ENCODE measurements at places on chromosomes 5 and 9. TPM values are rescaled to one million over a fixed set of nuclear protein-coding genes. Genes with fewer than 3 reads are reported as not detected.

Gene SERINC5
- total RNA-seq, result 89.9 TPM

DNA sequence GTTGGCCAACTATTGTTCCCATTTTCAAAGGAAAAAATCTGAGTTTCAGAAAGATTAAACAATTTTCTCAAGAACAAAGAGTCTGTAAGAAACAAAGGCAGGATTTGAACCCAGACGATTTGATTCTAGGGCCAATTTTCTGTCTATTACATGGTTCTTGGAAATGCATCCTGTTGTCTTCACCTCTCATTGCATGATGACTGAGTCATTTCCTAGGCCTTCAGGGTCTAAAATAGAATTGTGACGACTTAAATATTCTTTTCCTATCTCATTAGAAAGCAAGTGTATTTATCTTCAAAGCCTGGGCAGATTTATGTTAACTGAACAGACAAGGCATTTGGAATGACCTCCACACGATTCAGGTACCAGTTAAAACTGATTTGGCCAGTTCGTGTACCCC is 512.9 kb downstream of the NTRK2 start:
- no peak for DNase-seq

DNA sequence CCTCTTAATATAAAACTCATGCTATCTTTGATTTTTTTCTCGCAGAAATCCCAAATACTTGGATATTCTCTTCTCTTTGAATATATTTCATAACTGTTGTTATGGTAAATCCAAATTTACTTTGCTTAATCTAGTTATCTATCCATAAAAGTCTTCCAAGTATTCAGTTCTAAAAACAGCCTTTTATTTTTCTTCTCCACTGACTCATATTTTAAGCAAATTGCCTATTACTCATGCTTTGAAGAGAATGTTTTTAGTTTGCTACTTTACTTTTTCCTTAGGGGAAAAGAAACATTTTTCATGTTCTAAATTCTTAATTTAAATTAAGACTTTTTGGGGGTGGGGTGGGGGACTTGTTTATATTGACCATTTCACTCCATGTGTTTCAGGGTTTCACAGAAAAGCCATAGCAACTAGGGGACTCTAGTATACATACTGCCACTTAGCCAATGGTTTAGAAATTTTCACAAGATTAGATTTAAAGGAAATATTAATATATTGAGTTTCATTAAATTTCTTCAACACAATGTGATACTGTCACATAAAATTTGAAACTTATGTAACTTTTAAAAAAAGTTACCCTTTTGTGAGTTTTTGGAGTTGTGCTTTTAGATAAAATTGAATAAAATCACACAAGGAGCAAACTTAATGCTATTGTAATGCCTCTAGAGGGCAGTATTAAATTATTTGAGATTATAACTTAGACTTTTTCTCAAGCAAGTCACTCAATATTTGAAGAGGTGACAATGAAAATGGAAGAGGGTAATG is 545.8 kb upstream of the ARRDC3 start:
- no peak for DNase-seq

DNA sequence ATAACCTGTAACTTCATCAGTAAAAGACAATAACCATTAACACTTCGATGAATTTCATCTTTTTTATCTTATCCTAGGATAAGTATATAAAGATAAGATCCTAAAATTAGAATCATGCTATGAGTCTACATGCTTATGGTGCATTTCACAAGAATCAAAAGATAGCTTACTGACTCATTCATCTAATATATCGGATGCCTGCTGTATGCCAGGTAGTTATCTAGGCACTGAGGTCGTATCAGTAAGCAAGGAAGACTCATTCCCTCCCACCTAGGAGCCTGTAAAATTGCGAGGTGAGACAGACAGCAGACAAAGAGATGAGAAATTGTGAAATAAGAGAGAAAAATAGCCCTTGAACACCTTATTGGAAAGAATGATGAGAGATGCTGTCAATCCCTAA is 240.6 kb upstream of the ADAMTSL1 start:
- DNase-seq, result no peak

DNA sequence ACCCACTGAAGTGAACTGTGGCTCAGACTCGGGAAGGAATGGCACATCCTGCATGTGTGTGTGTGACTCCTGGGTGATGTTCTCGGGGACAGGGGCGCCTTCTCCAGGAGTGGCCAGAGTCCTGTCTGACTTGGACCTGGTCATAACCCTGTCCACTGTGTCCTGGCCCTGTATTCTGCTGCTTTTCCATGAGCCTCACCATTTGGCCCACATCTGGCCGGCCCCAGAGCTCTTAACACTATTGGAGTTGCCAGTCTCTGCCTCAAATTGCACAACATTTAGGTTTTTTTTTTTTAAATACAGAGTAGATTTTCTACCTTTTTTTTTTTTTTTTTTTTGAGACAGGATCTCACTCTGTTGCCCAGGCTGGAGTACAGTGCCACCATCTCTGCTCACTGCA is 278.3 kb upstream of the TUT7 start:
- DNase-seq, result no peak

GRCh38 chr5:45372629-45373028 is 323.6 kb downstream of the HCN1 start:
- DNase-seq, result no peak

Gene STRBP
- 29.8 TPM for total RNA-seq

GRCh38 chr9:99058964-99059921 is 45.7 kb upstream of the TGFBR1 start:
- DNase-seq, result no peak

DNA sequence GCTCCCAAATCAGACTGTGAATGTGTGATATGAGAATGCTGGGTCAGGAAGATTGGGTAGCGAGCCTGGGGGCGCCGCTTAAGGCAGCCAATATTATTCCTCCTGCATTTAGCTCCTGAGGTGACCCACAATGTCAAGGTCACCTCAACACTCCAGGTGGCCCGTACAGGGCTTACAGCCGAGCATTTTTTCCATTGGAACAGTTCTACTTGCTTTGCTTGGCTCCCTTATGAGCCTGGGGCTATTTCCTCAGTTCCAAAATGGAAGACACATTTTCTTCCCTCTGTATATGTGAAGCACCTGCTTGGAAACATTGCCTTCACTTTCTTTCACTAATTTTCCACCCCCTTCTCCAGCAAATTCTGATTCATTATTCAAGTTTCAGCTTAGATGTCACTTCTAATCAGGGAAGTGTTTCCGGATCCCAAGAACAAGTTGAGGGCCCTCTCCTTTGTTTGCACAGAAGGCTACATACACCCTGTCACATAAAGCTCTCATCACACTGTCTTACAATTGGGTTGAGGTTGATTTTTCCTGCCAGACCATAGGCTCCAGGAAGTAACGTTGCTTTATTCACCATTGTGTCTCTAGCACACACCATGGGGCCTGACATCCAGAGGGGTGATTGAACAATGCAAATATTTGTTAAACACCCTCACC is 330.2 kb downstream of the PIK3R1 start:
- no peak for DNase-seq

Gene SOWAHA
- total RNA-seq, result 6.8 TPM

- DNase-seq, result no peak
Observed at GRCh38 chr9:69874301-69875060, 53.9 kb downstream of the CFAP95 start.

- peak; percentile 83 for DNase-seq
Observed at GRCh38 chr5:55146543-55147151, 13.3 kb upstream of the GPX8 start.

DNA sequence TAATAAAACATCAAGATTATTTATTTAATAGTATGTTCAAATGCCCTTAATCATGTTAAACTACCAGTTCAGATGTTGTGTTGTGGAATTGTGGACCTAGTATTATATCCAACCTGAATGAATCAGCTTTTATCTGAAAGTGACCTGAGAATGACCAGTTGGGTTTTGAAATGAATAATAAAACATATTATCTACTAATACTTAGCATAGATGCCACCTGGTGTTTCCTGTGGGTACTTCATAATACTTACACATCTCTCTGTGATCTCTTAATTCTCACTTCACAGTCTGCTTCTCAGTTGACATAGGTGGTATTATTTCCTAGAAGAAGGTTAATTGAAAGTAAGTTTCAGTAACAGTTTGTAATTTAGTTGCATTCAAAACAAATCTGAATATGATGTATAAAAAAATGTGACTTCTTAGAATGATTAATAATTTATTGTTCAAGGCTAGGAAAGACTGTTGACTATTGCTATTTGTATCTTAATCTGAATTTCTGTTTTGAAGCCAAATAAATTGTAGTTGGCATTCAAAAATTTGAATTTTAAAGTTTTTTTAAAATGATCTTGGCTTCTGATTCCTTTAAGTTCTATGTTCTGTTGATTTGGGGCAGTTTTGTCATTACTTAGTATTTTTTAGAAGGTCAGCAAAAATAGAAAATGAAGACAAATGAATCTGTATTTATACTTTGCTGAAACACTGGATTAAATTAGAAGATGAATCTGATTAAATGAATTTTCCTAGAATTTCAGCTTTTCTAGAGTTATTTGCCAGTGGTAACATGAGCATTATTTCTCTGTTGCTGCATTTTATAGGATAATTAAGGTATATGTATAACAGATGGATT is 48.2 kb downstream of the KIF2A start:
- no peak for DNase-seq

Gene STK32A
- 9.7 TPM for total RNA-seq

Gene DAB2
- 77.2 TPM for total RNA-seq

GRCh38 chr5:67793418-67793817 is 422.1 kb upstream of the PIK3R1 start:
- no peak for DNase-seq

DNA sequence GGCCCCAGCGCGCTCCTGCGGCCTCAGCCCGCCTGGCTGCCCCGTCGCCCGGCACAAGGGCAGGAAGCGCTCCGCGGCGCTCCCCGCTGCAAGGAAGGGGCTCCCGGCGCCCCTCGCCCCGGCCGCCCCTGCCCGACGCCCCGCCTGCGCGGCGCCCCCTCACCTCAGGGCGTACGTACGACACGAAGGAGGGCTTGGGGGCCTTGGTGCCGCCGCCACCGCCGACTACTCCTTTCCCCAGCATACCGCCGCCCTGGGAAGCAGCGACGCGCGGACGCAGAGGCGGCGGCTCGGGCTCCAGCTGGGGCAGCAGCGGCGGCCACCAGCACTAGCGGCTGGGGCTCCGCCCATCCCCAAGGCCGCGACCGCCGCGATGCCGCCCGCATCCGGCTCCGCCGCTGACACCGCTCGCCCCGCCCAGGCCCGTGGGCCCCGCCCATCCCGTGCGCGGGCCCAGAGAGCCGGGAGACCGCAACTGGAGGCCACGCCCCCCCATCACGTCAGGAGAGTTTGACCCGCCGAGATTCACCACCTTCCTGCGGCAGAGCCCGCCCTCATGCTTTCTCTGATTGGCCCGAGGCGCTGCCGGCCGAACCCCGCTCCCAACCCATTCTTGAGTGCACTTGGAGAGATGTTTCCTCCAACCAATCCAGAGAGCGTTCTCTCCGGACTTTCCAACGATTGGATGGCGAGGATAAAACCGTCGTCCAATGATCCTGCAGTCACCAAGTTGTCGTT is at the start of gene MTMR12:
MTMR12 (minus strand) TSS at position 345 of the 738 bp plus-strand sequence; CDS start at position 244, 101 bp downstream.
- peak; percentile 100 for DNase-seq

- no peak for DNase-seq
Observed at GRCh38 chr9:36764364-36765076, 191.8 kb downstream of the MELK start.

- DNase-seq, result no peak
Observed at GRCh38 chr9:99143655-99144054, 38.7 kb downstream of the TGFBR1 start.

GRCh38 chr9:96256800-96257199 is 45.2 kb downstream of the HSD17B3 start:
- DNase-seq, result no peak

GRCh38 chr5:136075466-136075891 is 46.7 kb downstream of the TGFBI start:
- DNase-seq, result peak; percentile 34

Gene SPATA31A3
- total RNA-seq, result not detected

Gene PCDHGA3
- 2.9 TPM for total RNA-seq

Gene ROR2
- 16.7 TPM for total RNA-seq

DNA sequence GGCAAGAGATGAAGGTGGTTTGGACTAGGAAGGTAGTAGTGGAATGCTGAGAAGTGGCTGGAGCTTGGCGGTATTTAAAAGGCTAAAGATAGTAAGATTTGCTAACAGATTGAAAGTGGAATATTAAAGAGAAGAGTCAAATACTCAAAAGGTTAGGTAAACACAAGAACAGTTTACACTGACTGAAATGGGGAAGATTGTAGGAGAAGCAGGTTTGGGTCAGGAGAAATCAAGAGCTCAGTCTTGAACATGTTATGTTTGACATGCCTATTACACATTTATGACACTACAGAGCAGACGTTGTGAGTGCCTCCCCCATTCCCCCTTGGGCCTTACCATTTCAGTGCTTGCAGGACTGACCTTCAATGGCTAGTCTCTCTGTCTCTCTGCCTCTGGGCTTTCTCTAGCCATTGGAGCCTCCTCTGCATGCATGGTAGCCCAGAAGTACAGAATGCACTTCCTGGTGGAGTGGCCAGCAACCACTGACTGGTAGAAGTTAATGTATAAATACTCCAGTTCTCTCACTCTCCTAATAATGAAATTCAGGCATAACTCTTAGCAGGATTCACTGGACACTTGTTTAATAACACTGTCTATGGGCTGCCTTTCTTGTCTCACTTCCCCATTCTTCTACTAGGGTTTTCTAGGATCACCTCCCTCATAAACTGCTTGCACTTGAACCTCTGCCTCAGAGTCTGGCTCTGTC is 56.8 kb downstream of the HMGCS1 start:
- no peak for DNase-seq

DNA sequence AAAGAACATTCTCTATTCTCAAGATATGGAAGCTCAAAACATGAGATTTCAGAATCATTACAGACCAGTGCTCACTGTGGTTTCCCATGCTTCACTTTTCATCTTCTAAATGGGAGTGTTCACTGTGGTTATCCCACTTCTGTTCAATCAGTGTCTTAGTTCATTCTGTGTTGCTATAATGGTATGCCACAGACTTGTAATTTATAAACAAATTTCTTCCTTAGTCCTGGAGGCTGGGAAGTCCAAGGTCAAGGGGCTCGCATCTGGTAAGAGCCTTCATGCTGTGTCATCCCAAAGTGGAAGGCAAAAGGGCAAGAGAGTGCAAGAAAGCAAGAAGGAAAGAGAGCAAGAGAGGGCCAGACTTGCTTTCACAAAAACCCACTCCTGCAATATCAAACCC is 146.3 kb downstream of the TTC39B start:
- no peak for DNase-seq

DNA sequence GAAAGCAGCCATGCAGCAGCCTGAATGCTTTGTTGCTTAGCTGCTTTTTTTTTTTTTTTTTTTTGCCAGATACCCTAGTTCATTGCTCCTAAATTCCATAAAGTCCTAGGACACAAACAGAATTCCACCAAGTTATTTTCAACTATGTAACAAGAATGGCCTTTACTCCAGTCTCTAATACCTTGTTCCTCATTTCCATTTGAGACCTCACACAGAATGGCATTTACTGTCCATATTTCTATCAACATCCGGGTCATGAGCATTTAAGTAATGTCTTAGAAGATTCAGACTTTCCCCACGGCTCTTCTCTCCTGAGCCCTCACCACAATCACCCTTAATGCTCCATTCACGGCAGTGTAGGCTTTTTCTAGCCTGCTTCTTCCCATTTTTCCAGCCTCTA is 31.7 kb upstream of the FBXW11 start:
- DNase-seq, result no peak

Gene PPP2R2B
- total RNA-seq, result 25.9 TPM

Gene CTXN3
- not detected for total RNA-seq

Gene IFNK
- not detected for total RNA-seq
